ENCODE measurements at places on chromosomes 13 and 19.

DNA sequence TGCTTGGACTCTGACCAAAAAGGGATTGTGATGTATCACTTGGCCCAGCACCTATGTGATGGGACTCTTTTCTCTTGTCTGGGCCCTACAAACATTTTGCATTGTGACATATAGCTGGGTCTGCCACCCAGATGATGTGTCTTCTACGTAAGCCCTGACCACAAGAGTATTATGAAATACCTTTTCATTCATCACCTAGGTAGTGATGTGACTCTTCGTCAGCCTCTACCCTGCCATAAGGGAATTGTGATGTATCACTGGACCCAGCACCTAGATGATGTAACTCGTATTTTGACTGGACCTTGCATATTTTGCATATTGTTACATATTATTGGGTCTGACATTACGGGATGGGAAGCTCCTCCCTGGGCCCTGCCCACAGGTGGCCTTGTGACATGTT lies 29.7 kb upstream of the ZNF681 start:
- DNase-seq = no peak

- DNase-seq = no peak
Measured at GRCh38 chr19:28966737-28967399, 246.1 kb downstream of the UQCRFS1 start.

GRCh38 chr19:38079926-38080380 lies 144.1 kb downstream of the DPF1 start:
- peak; percentile 84 for DNase-seq

DNA sequence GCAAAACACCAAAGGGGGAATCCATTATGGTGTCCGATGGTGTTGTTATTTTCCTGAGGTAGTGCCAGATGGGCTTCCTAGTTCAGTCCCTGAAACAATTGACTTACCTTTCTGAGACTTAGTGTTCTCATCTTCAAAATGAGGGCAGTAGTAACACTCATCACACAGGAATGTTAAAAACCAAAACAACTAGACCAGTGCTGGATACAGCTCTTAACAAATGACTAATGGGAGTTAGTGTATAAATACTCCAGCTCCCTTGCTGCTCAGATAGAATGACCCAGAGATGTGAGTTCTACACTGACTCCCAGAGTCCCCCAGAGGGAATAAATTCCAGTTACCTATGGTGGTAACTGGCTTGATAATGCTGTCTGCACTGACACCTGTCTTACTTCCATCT lies 49.9 kb downstream of the MBD3L2B start:
- DNase-seq = no peak

- DNase-seq = peak; percentile 32
Measured at GRCh38 chr19:32977280-32977679, 5.2 kb downstream of the FAAP24 start.

DNA sequence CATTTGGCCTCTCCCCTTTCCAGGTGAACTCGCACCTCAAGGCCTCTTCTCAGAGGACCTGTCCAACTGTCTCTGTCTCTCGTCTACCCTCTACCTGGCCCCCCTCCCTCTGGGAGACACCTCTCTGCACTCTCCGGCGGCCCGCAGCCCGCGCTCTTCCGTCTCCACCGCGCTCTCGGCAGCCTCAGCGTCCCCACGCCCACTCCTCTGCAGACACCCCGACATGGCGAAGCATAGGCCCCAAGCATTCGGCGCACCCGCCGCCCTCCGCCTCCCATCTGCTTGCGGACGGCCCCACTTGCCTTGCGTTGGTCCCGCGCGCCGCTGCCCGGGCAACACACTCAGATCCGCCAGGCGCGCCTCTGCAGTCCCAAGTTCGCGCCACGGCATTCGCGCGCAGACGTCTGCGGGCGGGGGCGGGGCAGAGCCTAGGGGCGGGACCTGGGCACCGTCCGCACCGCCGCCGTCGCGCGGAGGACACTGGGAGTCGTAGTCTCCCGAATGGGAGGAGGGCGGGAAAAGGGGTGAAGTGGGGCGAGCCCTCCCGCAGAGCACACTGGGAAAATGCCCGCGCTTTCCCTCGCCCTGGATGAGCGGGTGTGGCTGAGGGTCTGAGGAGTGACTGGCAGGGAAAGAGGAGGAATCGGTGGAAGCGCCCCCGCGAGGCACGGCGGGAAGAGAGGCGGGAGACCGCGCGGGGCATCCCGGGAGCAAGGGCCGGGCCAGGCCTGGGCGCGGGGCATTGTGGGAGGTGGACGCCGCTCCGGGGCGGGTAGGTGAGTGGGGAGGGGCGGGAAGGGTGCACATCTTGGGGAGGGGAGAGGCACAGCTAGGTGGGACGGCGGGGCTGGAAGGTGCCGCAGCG lies at the start of the genes LIG1 and ZSWIM9:
LIG1 (minus strand) TSS at position 406 of the 865 bp plus-strand sequence. CDS start 4,778 bp downstream, outside the sequence.
ZSWIM9 (plus strand) TSS at position 742 of the 865 bp plus-strand sequence. CDS start 1,123 bp downstream, outside the sequence.
- DNase-seq = peak; percentile 95

GRCh38 chr13:40986101-40986856 lies 32.8 kb downstream of the ELF1 start:
- no peak for DNase-seq

DNA sequence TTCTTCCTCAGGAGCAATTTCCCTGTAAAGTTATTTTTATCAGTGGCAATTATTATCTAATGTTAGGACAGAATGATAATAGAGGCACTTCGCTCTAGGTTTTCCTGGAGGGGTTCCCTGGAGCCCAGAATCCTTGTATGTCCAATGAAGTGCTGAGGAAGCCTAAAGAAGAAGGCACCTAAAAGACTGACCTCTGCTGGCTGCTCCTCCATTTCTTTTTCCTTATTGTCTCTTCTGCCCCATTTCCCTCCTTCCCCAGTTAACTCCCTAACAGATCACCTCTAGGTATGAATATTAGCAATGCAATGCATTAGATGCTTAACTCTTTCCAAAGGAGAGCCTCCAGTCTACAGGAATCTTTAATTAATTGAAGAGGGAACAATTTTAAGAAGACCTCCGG lies 985.4 kb downstream of the DIAPH3 start:
- DNase-seq = peak; percentile 25

- no peak for DNase-seq
Measured at GRCh38 chr13:73082471-73082870, 23.7 kb downstream of the KLF5 start.

- DNase-seq = no peak
Measured at GRCh38 chr13:91216928-91217700, 130.4 kb upstream of the MIR17HG start.

DNA sequence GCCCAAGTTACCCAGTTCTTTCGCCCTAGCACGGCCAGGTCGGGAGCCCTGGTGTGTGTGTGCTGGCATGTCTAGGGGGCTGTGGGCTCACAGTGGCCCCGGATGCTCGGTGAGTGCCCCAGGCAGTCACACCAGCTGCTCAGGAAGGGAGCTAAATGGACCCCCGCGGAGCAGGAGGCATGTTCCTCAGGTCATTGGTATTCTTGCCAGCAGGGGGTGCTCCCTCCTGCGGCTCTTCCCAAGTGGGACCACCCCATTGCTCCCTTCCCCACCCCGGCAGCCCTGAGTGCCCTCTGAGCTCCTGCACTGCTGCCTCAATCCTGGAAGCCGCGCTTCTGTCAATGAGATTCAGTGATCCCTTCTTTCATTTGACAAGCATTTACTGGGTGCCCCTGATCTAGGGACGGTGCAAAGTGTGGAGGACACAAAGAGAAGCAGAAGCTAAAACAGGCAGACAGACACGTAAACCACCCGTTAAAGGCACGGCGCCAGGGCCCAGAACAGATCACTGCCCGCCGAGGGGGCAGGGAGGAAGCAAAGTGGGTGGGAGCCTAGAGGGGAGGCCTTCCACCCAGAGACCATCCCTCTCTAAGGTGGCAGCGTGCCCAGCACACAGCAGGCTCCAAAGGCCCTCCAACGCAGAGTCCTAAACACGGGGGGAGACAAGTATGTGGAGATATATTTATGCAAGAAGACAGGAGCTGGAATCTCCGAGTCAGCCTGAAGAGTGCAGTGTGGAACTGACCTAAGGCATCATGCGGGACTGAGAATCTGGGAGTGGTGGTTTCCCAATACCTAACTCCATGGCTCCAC lies 5.2 kb upstream of the ADPRHL1 start:
- DNase-seq = peak; percentile 82

DNA sequence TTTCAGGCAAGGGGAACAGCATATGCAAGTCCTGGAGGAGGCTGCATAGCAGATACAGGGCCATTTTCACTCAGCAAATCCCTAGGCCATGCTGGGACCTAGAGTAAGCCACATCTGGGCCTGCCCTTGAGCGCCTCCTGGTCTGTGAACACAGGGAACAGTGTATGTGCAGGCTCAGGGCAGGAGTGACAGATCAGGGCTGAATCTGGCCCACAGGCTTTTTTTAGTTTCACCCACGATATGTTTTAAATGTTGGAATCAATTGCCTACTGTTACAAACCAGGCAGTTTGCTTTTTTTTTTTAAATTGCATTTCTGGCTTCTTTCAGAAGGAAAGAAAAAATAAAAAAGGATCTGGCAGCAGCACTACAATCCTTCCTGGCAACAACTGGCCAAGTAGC lies 1.5 kb upstream of the TMEM145 start:
- no peak for DNase-seq

DNA sequence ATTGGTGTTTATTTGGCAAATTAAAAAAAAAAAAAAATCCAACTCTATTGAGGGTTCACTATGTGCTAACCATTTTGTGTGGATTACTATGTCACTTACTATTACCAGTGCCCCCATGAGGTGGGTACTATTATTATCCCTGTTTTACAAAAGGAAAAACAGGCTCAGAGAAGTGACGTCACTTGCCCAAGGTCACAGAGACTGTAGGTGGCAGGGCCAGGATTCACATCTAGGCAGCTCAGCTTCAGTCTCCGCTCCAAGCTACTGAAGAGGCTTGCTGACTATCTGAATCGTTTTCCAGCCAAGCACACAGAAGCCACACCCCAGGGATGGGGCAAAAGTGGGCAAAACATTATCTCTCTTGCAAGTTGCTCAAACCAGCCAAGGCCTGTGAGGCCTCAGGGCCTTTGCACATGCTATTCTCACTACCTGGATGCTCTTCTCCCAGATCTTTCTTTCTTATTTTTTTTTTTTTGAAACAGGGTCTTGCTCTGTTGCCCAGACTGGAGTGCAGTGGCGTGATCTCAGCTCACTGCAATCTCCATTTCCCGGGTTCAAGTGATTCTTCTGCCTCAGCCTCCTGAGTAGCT lies 4.8 kb upstream of the ANGPTL8 start:
- no peak for DNase-seq

DNA sequence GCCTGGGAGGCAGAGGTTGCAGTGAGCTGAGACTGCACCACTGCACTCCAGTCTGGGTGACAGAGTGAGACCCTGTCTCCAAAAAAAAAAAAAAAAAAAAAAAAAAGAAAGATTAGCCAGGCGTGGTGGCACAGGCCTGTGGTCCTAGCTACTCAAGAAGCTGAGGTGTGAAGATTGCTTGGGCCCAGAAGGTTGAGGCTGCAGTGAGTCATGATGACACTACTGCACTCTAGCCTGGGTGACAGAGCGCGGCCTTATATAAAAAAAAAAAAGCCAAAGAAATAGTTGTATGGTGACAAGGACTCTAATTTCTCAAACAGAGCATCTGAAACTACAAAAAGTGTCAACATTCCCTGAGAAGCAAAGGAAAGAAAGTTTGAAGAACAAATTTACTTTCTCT lies 3.4 kb downstream of the PBX4 start:
- no peak for DNase-seq

DNA sequence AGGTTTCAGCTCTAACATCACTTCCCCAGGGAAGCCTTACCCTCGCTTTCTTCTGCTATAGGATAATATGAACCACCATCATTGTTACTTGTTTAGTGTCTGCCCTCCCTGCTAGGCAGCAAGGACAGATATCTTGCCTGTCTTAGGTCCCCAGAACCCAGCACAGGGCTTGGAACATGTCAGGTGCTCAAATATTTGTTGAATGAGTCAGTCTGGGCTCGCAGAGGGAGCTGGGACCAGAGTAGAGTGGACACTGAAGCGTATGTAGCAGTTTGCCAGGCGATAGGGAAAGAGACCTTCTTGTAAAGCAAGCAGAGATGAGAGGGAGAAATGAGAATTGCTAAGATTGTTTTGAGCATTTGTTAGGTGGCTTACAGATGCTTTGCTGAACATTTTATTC lies 11.7 kb downstream of the BCKDHA start:
- DNase-seq = peak; percentile 59

DNA sequence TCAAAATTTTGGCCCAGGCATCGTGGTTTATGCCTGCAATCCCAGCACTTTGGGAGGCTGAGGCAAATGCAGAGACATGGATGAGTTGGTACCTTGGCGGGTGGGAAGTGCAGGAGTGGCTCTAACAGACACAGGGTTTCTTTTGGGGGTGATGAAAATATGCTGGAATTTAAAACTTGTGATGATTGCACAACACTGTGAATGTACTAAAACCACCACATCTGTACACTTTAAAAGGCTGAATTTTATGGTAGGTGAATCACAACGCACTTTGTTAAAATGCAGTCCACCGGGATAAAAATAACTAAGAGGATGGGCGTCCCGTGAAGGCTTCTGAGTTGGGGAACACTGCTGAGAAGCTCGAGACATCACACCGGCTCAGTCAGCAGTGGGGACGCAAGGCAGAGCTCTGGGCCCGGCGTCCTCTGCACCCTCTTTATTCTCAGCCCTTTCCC lies 47.1 kb downstream of the MLLT1 start:
- DNase-seq = peak; percentile 97

DNA sequence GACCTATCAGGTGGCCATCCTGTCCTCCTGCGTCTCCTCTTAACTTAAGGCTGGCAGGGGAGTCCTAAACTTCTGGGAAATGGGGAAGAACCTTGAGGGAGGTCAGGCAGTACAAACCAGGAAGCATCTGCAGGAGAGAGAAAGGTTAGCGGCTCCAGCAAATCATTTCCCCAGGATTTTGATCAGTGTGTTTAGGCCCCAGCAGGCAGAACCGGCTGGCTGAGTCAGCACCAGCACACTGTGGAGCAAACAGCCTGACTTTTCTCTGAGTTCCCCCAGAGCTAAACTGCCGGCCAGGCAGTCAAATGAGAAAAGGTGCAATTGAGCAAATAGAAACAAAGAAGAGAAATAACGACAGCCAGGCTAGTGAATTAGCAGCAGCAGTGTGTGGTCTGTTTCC lies 46.7 kb upstream of the MEDAG start:
- DNase-seq = peak; percentile 68

DNA sequence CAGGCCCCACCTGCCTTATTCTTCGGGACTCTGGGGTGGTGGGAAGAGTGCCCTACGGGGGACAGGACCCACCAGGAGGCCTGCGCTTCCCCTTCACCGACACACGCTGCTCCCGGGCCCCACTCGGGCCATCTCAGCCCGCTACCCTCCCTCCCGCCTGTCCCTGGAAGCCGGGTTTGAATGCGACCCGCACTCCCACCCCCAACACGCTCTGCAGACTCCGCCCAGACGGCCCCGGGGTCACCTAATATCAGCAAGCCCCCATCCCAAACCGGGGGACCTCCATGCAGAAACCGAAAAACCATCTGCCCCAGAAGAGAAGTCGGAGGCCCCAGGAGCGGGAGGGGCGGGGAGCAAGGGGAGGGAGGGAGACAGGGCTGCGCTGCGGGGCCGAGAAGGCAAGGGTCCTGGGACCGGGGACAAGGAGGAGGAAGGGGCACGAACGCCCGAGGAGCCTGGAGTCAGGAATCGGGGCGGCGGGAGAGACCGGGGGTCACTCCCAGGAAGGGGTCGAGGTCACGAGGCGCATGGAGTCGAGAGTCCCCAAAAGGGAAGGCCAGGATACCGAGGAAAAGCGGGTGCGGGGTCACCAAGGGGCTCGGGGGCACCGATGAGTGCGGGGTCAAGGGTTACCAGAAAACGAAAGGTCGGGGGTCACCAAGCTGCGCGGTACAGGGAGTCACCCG lies 766 bp downstream of the SBNO2 start:
- no peak for DNase-seq

GRCh38 chr19:801030-801860 lies 4.0 kb downstream of the PTBP1 start:
- DNase-seq = no peak
